Natural killer cell (primary cell): ENCODE measurements at places on chromosomes 13 and 19. TPM values are rescaled to one million over a fixed set of nuclear protein-coding genes. Genes with fewer than 3 reads are reported as not detected.

Gene CYP2S1
- 0.78 TPM for total RNA-seq

DNA sequence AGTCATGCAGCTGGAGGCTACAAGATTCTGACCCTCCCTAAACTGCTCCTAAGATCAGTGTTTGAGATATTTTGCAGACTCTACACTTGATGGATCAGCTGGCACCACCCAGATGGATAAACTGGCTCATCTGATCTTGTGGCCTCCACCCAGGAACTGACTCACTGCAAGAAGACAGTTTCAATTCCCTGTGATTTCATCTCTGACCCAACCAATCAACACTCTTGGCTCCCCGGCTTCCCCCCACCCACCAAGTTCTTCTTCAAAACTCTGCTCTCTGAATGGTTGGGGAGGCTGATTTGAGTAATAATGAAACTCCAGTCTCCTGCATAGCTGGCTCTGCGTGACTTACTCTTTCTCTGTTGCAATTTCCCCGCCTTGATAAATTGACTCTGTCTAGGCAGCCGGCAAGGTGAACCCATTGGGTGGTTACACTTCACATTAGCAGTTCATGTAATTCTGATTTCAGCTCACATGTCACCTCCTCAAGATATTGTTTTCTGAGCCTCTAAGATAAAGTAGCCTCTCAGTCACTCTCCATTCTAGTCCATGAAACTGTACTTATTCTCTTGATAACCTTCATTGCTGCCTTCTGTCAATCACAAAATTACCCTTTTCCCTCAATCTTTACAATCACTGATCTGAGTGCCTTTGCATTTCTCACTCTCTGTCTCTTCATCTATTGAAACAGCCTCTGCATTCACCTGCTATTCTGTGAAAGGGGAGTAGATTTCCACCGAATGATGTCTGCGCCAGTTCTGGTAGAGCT lies 9.9 kb upstream of the FPR3 start:
- H3K4me1 ChIP-seq = no peaks in the 10 kb centered on the region
- H3K36me3 ChIP-seq = no peaks in the 10 kb centered on the region
- no peaks in the 10 kb centered on the region for H3K27me3 ChIP-seq
- H3K4me3 ChIP-seq = no peak overlapping the region
- DNase-seq = peak; percentile 13
- H3K27ac ChIP-seq = peak overlapping the region; percentile 55

Gene CXCL17
- total RNA-seq = not detected

DNA sequence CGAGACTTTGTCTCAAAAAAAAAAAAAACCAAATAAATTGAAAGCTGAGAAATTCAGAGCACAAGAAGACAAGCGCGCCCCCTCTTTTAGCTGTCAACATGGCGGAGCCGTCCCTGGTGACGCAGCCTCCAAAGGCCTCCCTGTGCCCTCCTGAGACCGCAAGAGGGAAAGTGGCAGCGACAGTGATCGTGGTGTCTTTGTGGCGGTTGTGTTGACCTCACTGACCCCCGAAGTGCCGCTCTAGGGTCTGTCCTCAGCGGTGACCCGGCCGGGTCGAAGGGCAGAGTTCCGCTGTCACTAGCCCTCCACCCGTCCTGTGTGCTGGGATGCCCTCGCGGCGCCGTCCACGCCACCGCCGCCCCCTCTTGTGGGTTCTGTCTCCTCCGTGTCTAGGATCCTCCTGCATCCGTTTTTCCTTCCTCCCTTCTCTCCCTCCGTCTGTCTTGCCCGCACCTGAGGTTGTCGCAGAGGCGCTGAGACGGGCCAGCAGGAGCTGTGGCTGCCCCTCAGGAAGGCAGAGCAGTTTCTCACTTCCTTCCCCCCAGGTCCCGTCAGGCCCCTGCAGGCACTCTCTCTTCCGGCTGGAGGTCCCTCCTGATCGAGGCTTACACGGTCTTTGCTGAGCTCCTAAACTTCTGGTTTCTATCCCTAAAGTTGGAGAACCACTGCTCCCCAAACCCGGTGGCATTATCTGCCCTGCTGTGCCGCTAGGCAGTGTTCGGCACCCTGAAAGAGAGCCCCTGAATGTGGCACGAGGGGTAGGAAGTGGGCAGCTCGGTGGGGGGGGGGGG lies 7.2 kb downstream of the UHRF1 start:
- peak overlapping the region; percentile 78 for H3K27ac ChIP-seq
- peak overlapping the region; percentile 59 for H3K4me3 ChIP-seq
- H3K27me3 ChIP-seq = no peaks in the 10 kb centered on the region
- H3K36me3 ChIP-seq = no peaks in the 10 kb centered on the region
- DNase-seq = peak; percentile 57

DNA sequence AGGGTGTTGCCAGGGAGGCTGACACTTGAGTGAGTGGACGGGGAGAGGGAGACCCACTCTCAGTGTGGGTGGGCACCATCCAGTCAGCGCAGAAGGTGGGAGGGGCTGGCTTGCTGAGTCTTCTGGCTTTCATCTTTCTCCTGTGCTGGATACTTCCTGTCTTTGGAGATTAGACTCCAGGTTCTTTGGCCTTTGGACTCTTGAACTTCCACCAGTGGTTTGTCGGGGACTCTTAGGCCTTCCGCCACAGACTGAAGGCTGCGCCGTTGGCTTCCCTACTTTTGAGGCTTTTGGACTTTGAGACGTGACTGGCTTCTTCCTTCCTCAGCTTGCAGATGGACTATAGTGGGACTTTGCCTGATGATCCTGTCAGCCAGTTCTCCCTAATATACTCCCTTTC lies 4.3 kb upstream of the LENG8 start:
- H3K4me1 ChIP-seq = peaks cover 13% of the 10 kb centered on the region
- H3K36me3 ChIP-seq = peaks cover 9% of the 10 kb centered on the region
- H3K4me3 ChIP-seq = no peak overlapping the region
- no peak overlapping the region for H3K27ac ChIP-seq
- no peak for DNase-seq
- H3K27me3 ChIP-seq = no peaks in the 10 kb centered on the region

GRCh38 chr13:49258089-49258796 lies 10.5 kb downstream of the CDADC1 start:
- peaks cover 4% of the 10 kb centered on the region for H3K4me1 ChIP-seq
- peaks cover 40% of the 10 kb centered on the region for H3K36me3 ChIP-seq
- H3K27ac ChIP-seq = peak overlapping the region; percentile 64
- H3K27me3 ChIP-seq = no peaks in the 10 kb centered on the region
- peak overlapping the region; percentile 58 for H3K4me3 ChIP-seq

GRCh38 chr19:44891016-44891882 lies at the start of gene TOMM40:
TSS of gene TOMM40 (plus strand) at chr19:44891254. CDS start at chr19:44891416, 162 bp downstream.
- H3K4me1 ChIP-seq = peaks cover 21% of the 10 kb centered on the region
- DNase-seq = no peak
- H3K36me3 ChIP-seq = peaks cover 21% of the 10 kb centered on the region
- H3K27ac ChIP-seq = peak within 1 kb of the TSS; percentile 98

Gene ZNF274
- total RNA-seq = 30.1 TPM

DNA sequence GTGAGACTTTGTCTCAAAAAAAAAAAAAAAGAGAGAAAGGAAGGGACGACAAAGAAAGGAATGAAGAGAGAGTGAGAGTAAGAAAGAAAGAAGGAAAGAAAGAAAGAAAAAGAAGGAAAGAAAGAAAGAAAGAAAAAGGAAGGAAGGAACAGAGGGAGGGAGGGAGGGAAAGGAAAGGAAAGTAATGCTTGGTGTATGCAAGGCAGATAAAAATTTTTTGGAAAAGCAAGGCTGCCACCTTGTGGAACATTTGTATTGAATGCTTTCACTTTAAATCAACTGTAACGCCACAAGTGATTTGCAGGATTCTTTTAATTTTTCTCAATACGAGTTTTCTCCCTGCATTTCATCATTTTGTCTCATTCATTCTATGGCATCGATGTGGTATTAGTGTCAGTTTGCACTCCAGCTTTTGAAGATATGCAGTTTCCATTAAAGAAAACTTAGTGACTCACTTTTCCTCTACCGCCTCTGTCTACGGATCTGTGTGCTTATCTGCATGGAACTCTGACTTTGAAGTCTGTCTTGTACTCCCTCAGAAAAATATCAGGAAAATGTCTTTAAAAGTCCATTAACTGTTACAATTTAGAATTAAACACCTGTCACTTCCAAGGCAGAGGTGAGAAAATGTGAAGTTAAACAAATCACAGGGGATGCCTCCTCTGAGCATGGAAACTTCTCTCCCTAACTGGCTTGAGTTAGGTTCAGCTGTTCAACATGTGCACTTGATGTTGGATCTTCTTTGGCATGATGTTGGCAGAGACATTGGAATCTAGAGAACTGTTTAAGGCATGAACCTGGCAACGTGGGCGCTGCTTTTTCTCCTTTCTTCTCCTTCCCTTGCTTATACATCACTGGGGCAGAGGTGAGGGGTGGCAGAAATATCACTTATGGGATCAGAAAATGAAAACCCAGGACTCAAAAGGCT lies 20.0 kb upstream of the ZDHHC20 start:
- no peak overlapping the region for H3K4me3 ChIP-seq
- peaks cover 6% of the 10 kb centered on the region for H3K4me1 ChIP-seq
- H3K36me3 ChIP-seq = no peaks in the 10 kb centered on the region
- no peaks in the 10 kb centered on the region for H3K27me3 ChIP-seq

GRCh38 chr19:3268326-3268725 lies 43.9 kb downstream of the CELF5 start:
- H3K36me3 ChIP-seq = no peaks in the 10 kb centered on the region
- peaks cover 9% of the 10 kb centered on the region for H3K27me3 ChIP-seq
- H3K4me1 ChIP-seq = no peaks in the 10 kb centered on the region
- no peak for DNase-seq

- peaks cover 4% of the 10 kb centered on the region for H3K4me1 ChIP-seq
- H3K4me3 ChIP-seq = no peak overlapping the region
- no peak for DNase-seq
- no peak overlapping the region for H3K27ac ChIP-seq
Measured at GRCh38 chr19:3309724-3310123, 56.7 kb upstream of the NFIC start.

GRCh38 chr13:40765602-40766001 lies 5.4 kb downstream of the MRPS31 start:
- H3K36me3 ChIP-seq = peaks cover 17% of the 10 kb centered on the region
- no peak for DNase-seq
- H3K4me3 ChIP-seq = no peak overlapping the region
- no peak overlapping the region for H3K27ac ChIP-seq
- H3K4me1 ChIP-seq = peaks cover 4% of the 10 kb centered on the region

GRCh38 chr13:46905249-46905648 lies 8.4 kb upstream of the HTR2A start:
- H3K27me3 ChIP-seq = no peaks in the 10 kb centered on the region
- H3K4me3 ChIP-seq = no peak overlapping the region
- H3K36me3 ChIP-seq = no peaks in the 10 kb centered on the region
- H3K27ac ChIP-seq = no peak overlapping the region

Gene PALM3
- total RNA-seq = not detected

GRCh38 chr19:33310606-33311325 lies 8.4 kb upstream of the CEBPA start:
- no peaks in the 10 kb centered on the region for H3K36me3 ChIP-seq
- DNase-seq = no peak
- H3K4me1 ChIP-seq = no peaks in the 10 kb centered on the region
- H3K4me3 ChIP-seq = no peak overlapping the region

DNA sequence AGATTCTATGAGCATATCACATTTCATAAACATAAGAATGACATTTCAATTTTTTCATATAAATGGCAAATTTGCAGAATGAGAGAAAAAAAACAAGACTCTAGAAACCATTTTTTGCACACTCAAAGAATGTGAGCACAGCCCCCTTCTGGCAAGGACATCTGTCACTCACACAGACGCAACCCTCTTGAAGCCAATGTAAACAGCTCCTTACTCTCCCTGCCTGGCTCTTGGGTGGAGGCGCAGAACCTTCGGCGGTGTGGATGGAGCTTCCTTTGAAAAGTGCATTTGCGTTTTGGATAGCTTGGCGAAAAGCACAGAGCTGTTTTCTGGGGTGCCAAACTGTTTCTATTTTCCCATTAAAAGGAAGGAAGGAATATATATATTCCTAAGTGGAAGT lies 367.6 kb upstream of the TSHZ3 start:
- no peaks in the 10 kb centered on the region for H3K27me3 ChIP-seq
- H3K27ac ChIP-seq = no peak overlapping the region
- no peak for DNase-seq
- H3K4me1 ChIP-seq = no peaks in the 10 kb centered on the region
- no peak overlapping the region for H3K4me3 ChIP-seq

- H3K4me1 ChIP-seq = no peaks in the 10 kb centered on the region
- H3K4me3 ChIP-seq = no peak overlapping the region
Measured at GRCh38 chr13:33639626-33640080, 178.3 kb upstream of the RFC3 start.

DNA sequence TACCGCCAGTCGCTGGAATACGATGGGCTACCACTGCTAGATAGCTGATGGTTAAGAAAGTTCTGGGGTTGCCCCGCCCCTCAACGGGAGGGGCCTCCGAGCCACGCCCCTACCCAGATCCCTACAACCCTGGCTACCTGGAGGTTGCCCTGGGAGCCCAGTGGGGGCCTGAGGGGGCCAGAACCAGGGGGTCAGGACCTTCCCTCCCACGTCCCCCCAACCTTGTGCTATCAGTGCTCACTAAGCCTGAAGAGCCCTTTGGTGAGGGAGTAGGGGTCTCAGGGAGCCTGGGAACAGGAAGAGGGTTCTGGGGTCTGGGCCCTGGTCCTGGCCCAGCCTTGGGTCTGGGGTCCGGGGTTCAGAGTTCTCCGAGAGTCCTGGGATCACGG lies 8.9 kb downstream of the OCEL1 start:
- no peaks in the 10 kb centered on the region for H3K27me3 ChIP-seq
- peak overlapping the region; percentile 45 for H3K4me3 ChIP-seq
- H3K4me1 ChIP-seq = peaks cover 16% of the 10 kb centered on the region
- H3K27ac ChIP-seq = no peak overlapping the region
- peak; percentile 52 for DNase-seq

- H3K27me3 ChIP-seq = no peaks in the 10 kb centered on the region
- peaks cover 12% of the 10 kb centered on the region for H3K4me1 ChIP-seq
- peaks cover 2% of the 10 kb centered on the region for H3K36me3 ChIP-seq
- no peak for DNase-seq
Measured at GRCh38 chr13:28166257-28166656, 27.9 kb downstream of the PAN3 start.

Gene ANGPTL8
- total RNA-seq = not detected

DNA sequence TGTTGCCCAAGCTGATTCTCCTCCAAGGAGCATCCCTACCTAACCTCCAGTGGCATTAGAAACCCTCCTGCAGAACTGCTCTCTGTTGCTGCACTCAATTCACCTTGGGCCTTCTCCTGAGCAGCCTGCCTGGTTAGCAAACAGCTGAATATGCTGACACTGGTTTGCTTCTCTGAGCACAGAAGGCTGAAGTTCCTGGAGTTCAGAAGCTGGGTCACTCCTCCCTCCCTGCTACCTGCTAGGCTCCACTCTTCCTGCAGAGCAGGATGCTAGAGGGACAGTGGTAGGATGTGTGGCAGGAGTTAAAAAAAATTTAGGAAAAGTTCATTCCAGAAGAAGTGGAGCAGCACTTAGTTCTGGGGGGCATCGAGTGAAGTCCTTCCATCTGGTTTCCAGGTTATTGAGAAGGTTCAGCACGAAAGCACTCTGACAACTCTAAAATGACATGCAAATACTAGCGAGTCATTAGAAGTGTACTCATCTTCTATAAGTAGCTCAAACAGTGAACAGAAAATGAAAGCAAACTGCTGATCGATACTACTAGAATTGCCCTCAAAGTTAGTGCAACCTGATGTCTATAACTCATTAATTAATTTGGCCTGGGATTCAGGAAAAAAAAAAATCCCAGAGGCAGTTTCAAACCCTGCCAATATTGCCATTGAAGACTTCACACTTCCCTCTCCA lies 293.7 kb downstream of the POU4F1 start:
- H3K36me3 ChIP-seq = no peaks in the 10 kb centered on the region
- DNase-seq = no peak
- H3K27me3 ChIP-seq = no peaks in the 10 kb centered on the region
- H3K27ac ChIP-seq = no peak overlapping the region
